ENCODE measurements at places on chromosomes 1 and 21. TPM values are rescaled to one million over a fixed set of nuclear protein-coding genes. Genes with fewer than 3 reads are reported as not detected.

GRCh38 chr1:3079381-3080052 is 10.5 kb downstream of the PRDM16 start:
- DNase-seq = no peak

DNA sequence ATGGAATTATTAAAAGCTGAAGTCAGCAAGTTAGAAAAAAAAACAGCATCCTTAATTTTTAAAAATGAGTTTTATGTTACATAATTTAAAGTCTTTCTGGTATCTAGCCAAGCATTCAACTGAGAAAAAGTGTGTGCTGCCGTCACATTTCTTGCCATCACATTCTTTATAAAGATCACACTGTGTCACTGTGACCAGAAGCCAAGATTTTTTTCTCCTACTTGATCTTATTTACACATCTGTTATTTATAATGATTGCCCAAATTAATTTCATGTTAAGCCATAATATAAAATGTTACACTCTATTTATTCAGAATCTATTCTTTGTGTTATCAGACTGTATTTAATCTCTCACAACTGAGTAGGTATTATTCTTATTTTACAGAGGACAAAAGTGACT is 1603.7 kb downstream of the PLA2G4A start:
- DNase-seq = no peak

- DNase-seq = no peak
Observed at GRCh38 chr1:238621405-238621804, 730.7 kb upstream of the ZP4 start.

The KRTAP12-1 gene
- total RNA-seq = not detected

The HSD11B1 gene
- total RNA-seq = not detected
